ENCODE measurements at places on chromosomes 5 and 9. TPM values are rescaled to one million over a fixed set of nuclear protein-coding genes. Genes with fewer than 3 reads are reported as not detected.

The PCDHA1 gene
- not detected for total RNA-seq

The GGTA1 gene
- not detected for total RNA-seq

The TIMD4 gene
- total RNA-seq: not detected

The ADAMTS16 gene
- total RNA-seq: 0.54 TPM

The PCDHGA9 gene
- total RNA-seq: 0.15 TPM

The CHSY3 gene
- total RNA-seq: not detected

The MOCS2 gene
- 39.5 TPM for total RNA-seq
